Spinal cord (tissue), 10 donors: ENCODE measurements at places on chromosomes 12 and 14. TPM values are rescaled to one million over a fixed set of nuclear protein-coding genes. Genes with fewer than 3 reads are reported as not detected.
A peak's percentile ranks its signal among the peaks of the same experiment; 100 is the strongest.

DNA sequence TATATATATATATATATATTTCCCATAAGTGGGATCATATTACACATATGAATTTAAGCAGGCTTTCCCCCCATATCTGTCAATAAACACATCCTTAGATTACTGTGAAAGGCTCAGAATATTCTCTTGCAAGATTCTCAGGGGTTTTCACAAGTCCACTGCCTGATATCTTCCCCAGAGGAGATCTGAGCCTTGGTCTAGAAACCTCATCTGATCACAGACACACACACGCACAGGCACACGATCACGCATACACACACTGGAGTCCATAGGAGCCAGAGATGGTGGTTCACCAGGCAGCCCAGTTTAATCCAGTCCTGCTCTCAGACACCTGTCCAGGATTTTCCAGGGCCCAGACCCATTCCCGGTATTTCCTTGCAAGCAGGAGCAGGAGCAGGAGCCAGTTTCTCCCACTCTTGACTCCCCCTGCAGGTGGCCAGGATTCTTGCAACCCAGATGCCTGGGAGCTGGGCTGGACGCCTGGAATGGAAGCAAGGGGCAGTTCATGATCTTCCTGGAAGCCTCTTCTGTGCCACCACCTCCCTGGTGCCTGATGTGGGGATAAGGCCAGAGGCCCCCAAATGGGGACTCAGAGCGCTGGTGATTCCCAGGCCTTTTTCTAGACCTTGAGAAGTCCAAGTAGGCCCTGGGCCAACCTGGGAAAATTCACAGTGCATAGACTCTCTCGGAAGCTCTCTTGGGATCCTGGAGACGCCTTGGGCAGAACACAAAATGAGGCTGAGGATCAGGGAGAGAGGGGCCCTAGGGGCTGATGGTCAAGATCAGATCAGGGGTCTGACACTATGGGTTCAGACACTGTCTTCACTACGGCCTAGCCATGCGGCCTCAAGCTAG is 16.5 kb upstream of the KRT78 start:
- H3K4me1 ChIP-seq: peaks cover 3% of the 10 kb centered on the region
- H3K4me3 ChIP-seq: no peak overlapping the region
- H3K27me3 ChIP-seq: no peaks in the 10 kb centered on the region
- DNase-seq: no peak
- no peak overlapping the region for H3K27ac ChIP-seq

GRCh38 chr12:109232731-109233130 is 76.4 kb downstream of the FOXN4 start:
- DNase-seq: no peak
- H3K4me3 ChIP-seq: no peak overlapping the region
- no peaks in the 10 kb centered on the region for H3K27me3 ChIP-seq
- no peak overlapping the region for H3K27ac ChIP-seq
- H3K36me3 ChIP-seq: peaks cover 14% of the 10 kb centered on the region

DNA sequence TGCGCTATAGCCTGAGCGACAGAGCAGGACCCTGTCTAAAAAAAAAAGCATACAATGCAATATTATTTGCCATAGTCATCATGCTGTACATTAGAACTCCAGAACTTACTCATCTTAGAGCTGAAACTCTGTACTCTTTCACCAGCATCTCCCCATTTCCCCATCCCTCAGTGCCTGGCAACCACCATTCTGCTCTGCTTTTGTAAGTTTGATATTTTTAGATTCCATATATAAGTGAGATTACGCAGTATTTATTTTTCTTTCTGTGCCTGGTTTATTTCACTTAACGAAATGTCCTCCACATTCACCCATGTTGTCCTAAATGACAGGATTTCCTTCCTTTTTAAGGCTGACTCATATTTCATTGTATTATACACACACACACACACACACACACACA is 121.8 kb downstream of the BBS10 start:
- no peaks in the 10 kb centered on the region for H3K4me1 ChIP-seq
- no peak for DNase-seq
- H3K4me3 ChIP-seq: no peak overlapping the region
- H3K36me3 ChIP-seq: no peaks in the 10 kb centered on the region

KCNH5 gene
- total RNA-seq: 17.9 TPM

DNA sequence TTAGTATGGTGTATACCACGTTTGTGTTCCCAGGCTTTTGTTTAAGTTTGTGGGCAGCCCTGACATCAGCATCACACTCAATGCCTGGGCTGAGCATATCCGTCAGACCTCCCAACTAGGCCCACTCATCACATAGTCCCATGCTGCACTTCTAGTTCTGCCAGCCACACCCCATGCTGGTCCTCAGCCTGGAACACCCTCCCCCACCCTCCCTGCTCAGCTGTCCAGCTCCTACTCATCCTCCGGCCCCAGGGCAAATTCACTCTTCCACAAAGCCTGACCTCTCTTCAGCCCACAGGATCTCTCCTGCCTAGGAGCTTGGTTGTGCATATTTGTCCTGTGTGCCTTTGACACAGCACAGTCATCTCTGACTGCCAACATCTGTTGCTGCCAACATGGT is 3.9 kb upstream of the ENDOU start:
- H3K4me1 ChIP-seq: peaks cover 7% of the 10 kb centered on the region
- H3K4me3 ChIP-seq: no peak overlapping the region
- no peaks in the 10 kb centered on the region for H3K36me3 ChIP-seq
- no peak for DNase-seq
- H3K27ac ChIP-seq: no peak overlapping the region

BCL7A gene
- total RNA-seq: 21.6 TPM

ACVRL1 gene
- 55.7 TPM for total RNA-seq

RFX4 gene
- 18.6 TPM for total RNA-seq

DNA sequence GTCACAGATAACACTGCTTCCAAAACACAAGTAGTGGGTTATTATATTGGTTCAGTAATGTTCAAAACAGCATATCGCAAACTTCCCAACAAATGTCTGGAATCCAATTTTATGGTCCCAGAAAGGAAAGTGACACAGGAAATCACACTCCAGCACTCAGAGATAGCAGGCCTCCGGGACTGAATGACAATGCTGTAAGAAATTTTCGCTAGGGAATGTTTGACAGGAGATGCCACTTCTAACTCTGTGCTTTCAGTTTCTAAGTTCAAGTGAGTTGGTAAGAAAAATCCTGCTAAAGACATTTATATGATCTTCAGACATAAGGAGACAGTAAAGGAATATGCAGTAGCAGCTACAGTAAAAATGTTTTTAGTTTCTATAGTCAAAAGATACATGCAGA is 93.2 kb downstream of the SLC2A13 start:
- H3K4me3 ChIP-seq: no peak overlapping the region
- H3K4me1 ChIP-seq: no peaks in the 10 kb centered on the region
- H3K27me3 ChIP-seq: no peaks in the 10 kb centered on the region
- DNase-seq: no peak
- H3K27ac ChIP-seq: no peak overlapping the region
- H3K36me3 ChIP-seq: no peaks in the 10 kb centered on the region

TMEM229B gene
- total RNA-seq: 26.9 TPM

GRCh38 chr14:93540235-93540634 is 109.5 kb downstream of the UNC79 start:
- H3K4me1 ChIP-seq: no peaks in the 10 kb centered on the region
- H3K36me3 ChIP-seq: peaks cover 10% of the 10 kb centered on the region
- no peak for DNase-seq
- H3K27ac ChIP-seq: no peak overlapping the region
- no peak overlapping the region for H3K4me3 ChIP-seq

DNA sequence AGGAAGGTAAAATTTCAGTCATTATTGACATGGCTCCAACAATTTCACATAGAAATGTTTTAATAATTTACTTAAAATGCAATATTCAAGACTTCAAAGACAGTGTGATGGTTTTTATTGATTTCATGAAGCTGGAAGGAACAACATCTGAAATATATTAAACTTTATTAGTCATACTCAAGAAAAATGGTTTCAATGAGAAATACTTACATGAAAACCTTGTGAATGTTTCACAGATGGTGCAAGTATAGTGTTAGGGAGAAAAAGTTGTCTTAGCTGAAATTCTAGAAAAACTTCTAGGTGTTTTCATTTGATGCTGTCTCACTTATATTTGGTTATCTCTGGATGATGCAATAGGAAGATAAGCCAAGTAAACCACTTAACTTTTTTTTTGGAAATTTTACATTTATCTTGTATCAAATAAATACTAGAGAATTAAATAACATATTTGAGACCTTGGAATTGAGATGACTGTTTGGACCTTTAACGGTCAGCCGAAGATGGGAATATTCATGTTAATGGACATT is 65.5 kb downstream of the PELI2 start:
- no peak overlapping the region for H3K27ac ChIP-seq
- no peaks in the 10 kb centered on the region for H3K27me3 ChIP-seq
- H3K36me3 ChIP-seq: peaks cover 2% of the 10 kb centered on the region
- H3K4me1 ChIP-seq: peaks cover 3% of the 10 kb centered on the region
- DNase-seq: no peak

CMA1 gene
- total RNA-seq: not detected

- no peaks in the 10 kb centered on the region for H3K36me3 ChIP-seq
- no peaks in the 10 kb centered on the region for H3K4me1 ChIP-seq
- no peak overlapping the region for H3K4me3 ChIP-seq
- DNase-seq: peak; percentile 10
- H3K27me3 ChIP-seq: no peaks in the 10 kb centered on the region
Observed at GRCh38 chr12:17108877-17109541, 503.0 kb upstream of the LMO3 start.

LRP1-AS gene
- total RNA-seq: not detected
